LHCN-M2 (cell line): ENCODE measurements at places on chromosomes 2 and 18.

- DNase-seq, result no peak
Observed at GRCh38 chr2:7009207-7009911, 92.1 kb downstream of the RNF144A start.

DNA sequence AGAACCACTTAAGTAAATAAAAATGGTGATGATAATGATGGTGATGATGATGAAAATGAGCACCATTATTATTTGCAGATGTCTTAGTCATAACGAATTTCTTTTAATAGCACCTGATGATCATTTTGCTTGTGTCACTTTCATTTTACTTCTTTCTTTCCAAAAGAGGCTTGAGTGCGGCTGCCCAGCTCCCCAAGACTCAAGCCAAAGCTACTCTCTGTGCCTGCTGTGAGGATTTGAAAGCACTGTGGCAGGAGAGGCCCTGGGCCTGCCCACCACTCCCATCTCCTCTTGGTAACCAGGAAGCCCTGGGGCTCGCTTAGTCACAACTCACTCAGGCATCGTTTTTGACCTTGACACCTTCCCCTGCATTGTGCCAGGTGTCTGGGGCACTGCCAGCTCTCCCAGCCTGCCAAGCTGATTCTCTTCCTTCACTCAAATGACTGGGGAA, 41.2 kb downstream of the RPL37A start:
- DNase-seq, result no peak

GRCh38 chr2:157418239-157418641, 25.6 kb downstream of the CYTIP start:
- no peak for DNase-seq

DNA sequence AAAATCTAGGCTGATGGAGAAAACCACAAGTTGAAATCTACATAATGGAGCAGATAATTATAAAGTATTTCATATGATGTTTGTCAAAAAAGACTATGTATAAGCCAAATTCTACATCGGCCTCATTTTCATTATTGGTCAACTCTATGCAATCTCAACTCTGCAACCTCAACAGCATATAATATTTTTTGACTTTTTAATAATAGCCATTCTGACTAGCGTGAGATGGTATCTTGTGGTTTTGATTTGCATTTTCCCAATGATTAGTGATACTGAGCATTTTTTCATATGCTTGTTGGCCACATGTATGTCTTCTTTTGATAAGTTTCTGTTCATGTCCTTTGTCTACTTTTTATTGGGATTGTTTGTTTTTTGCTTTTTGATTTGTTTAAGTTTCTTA, 496.1 kb upstream of the SLC39A10 start:
- DNase-seq, result no peak

DNA sequence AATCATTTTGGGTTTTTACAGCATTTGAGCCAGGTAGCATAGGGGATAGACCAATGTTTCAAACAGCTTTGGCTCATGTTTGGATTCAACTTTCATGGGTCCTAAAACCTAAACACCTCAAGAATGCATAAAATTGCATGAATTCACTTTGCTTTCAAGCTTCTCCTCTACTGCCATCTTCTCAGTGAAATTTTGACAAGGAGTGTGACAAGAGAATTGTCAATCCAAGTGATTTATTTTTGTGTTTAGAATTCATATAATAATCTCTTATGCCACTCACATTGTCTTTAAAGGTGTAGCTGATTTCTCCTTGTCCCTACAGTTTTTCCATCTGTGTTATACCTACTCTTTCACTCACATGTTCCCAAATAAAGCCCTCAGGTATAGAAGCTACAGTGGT, 264.8 kb upstream of the RND3 start:
- no peak for DNase-seq

DNA sequence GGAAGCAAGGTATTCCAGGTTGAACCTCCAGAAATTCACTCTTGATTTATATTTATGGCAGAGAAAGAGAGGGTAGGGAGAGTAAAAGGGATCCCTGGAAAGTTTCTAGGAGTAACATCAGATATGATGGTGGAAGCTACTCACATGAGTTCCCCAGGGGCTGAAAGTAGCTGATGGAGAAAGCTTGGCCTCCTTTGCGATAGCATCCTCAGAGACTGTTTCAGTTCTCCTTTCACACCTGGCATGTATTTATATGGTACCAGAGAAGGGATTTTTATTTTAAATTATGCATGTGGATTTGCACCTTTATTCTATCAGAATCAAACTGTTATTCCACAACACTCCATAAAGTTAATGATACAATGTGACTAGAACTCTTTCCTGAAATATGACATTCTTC, 126.3 kb upstream of the OSR1 start:
- DNase-seq, result no peak

GRCh38 chr2:176947754-176948153, 264.8 kb upstream of the HNRNPA3 start:
- DNase-seq, result no peak

GRCh38 chr2:57711991-57712390, 334.6 kb upstream of the VRK2 start:
- no peak for DNase-seq

- DNase-seq, result peak; percentile 12
Observed at GRCh38 chr2:65639156-65639864, 206.9 kb upstream of the SPRED2 start.

GRCh38 chr2:101847661-101848339, 144.0 kb upstream of the IL1R2 start:
- no peak for DNase-seq

DNA sequence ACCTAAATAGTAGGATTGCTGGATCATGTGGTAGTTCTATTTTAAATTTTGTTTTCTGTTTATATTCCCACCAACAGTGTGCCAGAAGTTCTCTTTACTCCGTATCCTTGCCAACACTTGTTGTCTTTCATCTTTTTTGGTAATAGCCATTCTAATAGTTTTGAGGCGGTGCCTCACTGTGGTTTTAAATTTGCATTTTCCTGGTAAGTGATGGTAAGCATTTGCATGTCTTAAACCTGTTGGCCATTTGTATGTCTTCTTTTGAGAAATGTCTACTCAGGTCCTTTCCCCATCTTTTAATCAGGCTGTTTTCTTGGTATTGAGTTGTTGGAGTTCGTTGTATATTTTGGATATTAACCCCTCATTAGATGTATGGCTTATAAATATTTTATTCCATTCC, 51.6 kb downstream of the REL start:
- no peak for DNase-seq

GRCh38 chr18:31990823-31991222, 27.8 kb upstream of the RNF125 start:
- no peak for DNase-seq

- DNase-seq, result no peak
Observed at GRCh38 chr18:73407506-73407905, 539.7 kb upstream of the NETO1 start.

GRCh38 chr2:61763605-61764034, 90.2 kb downstream of the FAM161A start:
- DNase-seq, result peak; percentile 85

DNA sequence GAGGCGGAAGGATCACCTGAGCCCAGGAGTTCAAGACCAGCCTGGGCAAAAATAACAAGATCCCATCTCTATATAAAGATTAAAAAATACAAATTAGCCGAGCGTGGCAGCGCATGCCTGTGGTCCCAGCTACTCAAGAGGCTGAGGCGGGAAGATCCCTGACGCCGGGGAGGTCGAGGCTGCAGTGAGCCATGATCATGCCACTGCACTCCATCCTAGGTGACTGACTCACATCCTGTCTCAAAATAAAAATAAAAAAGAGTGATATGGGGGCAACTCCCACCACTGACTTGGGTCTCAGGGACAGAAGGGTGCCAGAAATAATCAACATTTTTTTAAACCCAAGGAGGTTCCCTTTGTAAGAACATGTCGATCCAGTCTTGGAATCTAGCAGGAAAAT, 37.6 kb downstream of the ZNF516 start:
- DNase-seq, result no peak

- DNase-seq, result no peak
Observed at GRCh38 chr2:160114020-160114419, 51.6 kb upstream of the PLA2R1 start.
